ENCODE measurements at places on chromosomes 1 and 21. TPM values are rescaled to one million over a fixed set of nuclear protein-coding genes. Genes with fewer than 3 reads are reported as not detected.

Gene S100A2
- polyA plus RNA-seq: 1.1 TPM

DNA sequence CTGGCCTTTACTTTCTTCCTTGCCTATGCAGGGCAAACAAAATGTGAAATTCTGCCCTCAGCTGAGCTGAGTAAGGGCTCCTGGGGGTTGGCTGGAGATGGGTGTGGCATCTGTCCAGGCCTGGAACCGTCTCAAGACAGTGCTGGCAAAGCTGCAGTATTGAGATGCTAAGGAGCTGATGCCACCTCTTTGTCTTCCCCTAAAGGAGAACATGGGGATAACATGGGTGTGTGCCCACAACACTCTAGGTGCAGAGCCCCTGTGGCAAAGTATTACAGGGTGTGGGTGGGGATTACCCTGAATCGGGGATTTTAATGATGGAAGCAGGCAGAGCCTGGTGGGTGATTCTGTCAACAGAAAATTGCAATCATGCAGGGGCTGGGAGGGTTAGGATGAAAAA, 2.5 kb upstream of the ST3GAL3 start:
- DNase-seq: peak; percentile 71

DNA sequence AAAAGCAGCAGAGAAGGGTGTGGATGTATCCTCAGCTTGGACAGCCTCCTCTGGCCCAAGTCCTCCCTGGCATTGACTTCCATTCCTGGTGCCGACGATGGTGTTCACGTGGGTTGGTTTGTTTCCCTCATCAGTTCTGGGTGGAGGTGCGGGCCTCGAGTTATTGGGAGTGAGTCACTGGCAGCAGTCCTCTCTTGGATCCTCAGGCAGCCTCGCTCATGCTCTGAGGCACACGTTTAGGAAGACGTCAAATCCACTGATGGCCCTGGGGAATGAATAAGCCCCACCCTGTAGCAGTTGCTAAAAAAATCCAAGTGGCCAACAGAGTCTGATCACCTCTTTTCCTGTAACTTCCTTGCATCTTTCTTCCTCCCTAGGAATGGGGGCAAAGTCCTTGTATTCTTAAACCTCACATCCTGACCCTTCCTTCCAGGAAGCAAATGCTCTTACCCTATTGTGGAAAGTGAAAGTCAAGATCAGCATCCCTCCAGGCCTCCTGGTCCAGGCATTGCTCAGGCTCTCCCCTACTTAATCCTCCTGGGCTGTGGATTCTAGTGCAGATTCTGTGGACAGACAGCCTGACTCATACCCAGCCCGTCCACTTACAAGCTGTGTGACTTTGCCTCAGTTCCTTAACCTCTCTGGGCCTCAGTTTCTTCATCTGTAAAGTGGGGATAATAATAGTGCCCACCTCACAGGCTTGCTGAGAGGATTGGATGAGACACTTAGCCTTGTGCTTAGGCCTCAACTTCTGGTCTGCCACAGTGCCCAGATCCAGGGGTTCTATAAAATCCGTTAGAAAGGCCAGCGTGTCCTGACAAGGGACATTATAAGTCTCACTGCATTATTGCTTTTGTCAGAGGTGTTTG, 111.1 kb downstream of the TLR5 start:
- DNase-seq: peak; percentile 70

- no peak for DNase-seq
Observed at GRCh38 chr1:118084400-118084799, 100.6 kb downstream of the SPAG17 start.

DNA sequence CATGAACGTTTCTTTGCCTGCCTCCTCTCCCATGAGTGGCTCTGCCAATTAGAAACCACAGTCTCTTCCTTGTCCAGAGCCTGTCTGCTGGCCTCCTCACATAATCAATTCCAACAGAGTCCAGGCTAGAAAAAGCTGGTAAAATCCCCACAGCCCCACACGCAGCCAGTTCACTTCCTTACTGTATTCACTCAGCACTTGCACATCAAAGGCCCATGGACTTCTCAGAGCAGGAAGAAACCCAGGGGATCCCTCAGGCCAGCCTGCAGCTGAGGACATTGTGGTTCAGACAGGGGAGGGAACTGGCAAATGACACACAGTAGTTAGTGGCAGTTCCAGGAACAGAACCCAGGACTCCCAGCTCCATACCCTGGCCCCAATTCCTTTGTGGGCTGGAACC, 171.6 kb upstream of the EDN2 start:
- DNase-seq: no peak

Gene MEAF6
- polyA plus RNA-seq: 109 TPM

GRCh38 chr1:183773482-183774274, 31.2 kb upstream of the RGL1 start:
- no peak for DNase-seq

Gene CTNNBIP1
- polyA plus RNA-seq: 5.9 TPM

- no peak for DNase-seq
Observed at GRCh38 chr1:232854798-232855159, 49.6 kb downstream of the MAP10 start.

DNA sequence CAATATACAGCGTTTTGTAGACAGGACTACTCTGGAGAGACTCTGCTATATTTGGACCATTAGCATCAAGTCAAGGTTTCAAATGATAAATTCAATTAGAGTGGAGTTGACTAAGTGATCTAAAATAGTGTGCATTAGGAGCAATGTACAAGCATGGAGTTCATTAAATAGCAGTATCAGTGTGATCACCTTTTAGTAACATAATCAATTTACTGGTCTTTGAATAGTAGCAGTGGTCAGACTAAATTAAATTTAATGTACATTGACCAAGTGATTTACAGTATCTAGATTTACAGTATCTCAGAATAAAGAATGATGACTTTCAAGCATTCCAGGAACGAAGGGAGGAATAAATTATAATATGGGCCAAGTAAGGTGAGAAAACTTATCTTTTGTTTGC, 489.6 kb upstream of the ADGRL4 start:
- no peak for DNase-seq

- peak; percentile 16 for DNase-seq
Observed at GRCh38 chr1:31878058-31878457, 60.1 kb downstream of the PTP4A2 start.

- no peak for DNase-seq
Observed at GRCh38 chr1:66890621-66891020, 34.0 kb downstream of the DNAI4 start.

DNA sequence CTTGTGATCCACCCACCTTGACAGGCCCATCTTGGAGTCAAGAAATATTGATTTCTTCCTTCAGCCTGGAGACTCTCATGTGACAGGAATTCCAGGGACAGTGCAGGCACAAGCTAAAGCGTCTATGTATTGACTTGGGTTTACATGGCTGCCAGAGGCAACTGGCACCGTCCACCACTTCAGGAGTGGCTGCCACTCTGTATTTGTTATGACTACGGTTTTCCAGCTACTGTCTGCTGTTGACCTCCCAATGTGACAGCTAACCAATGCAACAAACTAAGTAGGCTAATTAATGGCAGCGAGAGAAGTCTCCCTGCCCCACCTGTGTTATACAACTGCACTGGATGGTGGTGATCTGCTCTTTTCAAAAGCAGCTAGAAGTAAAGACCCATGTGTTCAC, 56.9 kb downstream of the CD58 start:
- no peak for DNase-seq

GRCh38 chr1:218880484-218881060, 293.1 kb upstream of the LYPLAL1 start:
- no peak for DNase-seq

DNA sequence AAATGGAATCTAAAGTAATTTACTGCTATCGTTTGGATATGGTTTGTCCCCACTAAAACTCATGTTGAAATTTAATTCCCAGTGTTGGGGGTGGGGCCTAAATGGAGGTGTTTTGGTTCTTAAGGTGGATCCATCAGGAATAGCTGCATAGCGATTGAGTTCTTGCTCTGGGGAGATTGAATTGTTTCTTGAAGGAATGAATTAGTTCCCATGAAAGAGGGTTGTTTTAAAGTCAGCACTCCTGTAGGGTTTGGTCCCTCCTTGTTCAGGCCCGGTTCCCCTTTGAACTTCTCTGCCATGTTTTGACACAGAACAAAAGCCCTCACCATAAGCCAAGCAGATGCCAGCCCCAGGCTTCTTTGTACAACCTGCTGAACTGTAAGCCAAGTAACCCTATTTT, 170.9 kb downstream of the COL11A1 start:
- no peak for DNase-seq

DNA sequence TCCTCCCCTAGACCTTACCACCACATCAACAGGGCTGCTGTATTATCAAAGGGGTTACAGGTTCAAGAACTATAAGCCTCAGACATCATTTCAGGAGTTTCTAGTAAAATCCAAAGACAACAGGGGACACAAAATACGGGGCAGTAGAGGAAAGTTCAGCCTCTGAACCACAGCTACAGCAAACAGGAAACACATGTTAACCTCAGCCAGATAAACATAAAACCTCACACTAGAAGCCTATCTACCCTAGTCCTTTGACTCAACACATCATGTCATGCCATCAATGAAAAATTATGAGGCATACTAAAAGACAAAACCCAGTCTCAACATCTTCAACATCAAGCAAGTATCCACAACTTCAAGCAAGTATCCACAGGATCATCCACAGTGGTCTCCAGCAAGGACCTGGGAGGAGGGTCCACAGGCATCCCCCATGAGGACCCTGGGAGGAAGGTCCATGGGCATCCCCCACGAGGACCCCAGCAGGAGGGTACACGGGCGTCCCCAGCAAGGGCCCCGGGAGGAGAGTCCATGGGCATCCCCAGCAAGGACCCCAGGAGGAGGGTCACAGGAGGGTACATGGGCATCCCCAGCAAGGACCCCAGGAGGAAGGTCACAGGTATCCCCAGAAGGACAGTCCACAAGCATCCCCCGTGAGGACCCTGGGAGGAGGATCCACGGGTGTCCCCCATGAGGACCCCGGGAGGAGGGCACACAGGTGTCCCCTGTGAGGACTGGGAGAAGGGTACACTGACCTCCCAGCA, 440.0 kb downstream of the MATN1 start:
- no peak for DNase-seq

Gene ASCL5
- not detected for polyA plus RNA-seq

Gene C1orf50
- 4.2 TPM for polyA plus RNA-seq

DNA sequence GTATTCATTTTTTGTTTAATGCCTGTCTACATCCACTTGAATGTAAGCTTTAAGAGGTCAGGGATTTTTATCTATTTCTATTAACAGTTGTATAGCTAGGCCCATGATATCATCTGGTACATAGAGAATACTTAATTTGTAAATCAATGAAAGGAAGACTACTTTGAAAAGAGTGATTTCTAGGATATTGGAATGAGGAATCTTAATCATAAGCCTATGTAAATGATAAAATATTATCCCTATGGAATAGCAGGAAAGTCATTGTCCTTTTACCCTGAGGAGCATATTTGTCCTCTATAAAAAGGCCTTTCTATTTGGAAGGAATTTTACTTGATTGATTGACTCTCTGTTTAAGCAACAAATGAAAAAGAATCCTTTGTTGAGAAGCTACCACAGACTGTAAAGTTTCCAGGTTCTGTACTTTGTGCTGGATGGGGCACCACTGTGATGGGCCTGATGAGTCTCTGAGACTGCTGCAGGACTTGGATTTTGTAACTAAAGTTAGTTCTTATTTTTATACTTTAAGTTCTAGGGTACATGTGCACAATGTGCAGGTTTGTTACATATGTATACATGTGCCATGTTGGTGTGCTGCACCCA, 53.8 kb downstream of the MAST2 start:
- DNase-seq: no peak

GRCh38 chr1:232426801-232427200, 203.1 kb downstream of the SIPA1L2 start:
- DNase-seq: no peak

- DNase-seq: no peak
Observed at GRCh38 chr1:179310291-179310690, 16.7 kb downstream of the SOAT1 start.

Gene DEPDC1
- polyA plus RNA-seq: 0.01 TPM

Gene C1QB
- 14.8 TPM for polyA plus RNA-seq
